Hematopoietic multipotent progenitor cell treated with erythropoietin and hydrocortisone succinate and interleukin-3 and kit ligand, for 15 days (in vitro differentiated cells): ENCODE measurements at places on chromosomes 2 and 18.

DNA sequence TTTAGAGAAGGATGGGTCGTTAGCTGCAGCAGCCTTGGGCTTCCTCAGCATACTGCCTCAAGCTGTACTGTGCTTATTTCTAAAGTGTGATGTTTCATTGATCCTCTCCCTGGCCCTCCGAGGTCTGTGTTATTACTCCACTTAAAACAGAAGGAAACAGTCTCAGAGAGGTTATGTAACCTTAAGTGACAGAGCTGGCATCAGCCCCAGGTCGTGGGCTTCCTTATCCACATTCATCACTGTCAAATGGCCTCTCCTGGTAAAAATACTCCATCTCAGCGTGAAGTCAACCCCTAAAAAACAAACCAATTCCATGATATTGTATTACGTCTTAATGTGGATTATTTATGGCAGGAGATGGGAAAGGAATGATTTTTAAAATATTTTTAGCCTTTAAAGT is 153.3 kb upstream of the NOSTRIN start:
- DNase-seq, result no peak

- no peak for DNase-seq
Observed at GRCh38 chr2:163974766-163975165, 239.0 kb upstream of the FIGN start.

GRCh38 chr18:13107074-13107473 is 111.5 kb upstream of the LDLRAD4 start:
- no peak for DNase-seq

GRCh38 chr2:196383799-196384198 is 212.4 kb upstream of the STK17B start:
- no peak for DNase-seq

GRCh38 chr2:216149741-216150140 is 40.6 kb downstream of the XRCC5 start:
- DNase-seq, result no peak

- no peak for DNase-seq
Observed at GRCh38 chr2:207434899-207435465, 94.8 kb upstream of the CREB1 start.

DNA sequence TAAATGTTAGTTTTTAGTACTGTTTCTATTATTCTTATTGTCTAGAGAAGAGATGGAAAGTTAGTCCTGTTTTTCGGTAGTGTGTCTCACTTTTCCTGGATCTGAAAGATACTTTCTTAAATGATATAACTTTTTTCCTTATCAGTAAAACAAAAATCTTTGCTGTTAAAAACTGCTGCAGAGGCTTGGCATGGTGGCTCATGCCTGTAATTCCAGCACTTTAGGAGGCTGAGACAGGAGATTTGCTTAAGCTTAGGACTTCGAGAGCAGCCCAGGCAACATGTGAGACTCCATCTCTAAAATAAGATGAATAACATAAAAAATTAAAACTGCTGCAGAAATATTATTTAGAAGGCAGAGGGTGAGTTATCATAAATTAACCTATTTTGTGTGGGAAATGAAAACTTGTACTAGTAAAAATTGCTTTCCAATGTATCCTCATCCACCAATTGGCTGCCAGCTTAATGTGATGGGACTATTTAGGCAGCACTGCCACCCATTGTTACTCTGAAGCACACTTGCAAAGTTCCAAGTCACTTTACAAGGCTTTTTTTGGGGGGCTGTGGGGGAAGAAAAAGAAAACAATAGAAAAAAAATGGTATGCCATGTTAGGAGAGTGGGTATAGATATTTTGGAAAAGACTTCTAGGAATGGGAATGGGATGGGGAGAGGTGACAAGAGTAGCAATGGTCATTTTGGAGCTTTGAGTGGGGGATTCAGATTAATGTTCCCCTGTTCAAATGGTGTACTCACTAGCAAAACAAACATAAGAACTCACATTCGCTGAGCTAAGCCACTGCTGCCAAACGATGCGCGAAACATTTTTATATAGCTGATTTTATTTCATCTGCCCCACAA is 62.7 kb downstream of the MEIS1 start:
- DNase-seq, result no peak

GRCh38 chr2:27199241-27199640 is 12.6 kb upstream of the ATRAID start:
- no peak for DNase-seq

- DNase-seq, result no peak
Observed at GRCh38 chr18:10863026-10863425, 286.3 kb downstream of the PIEZO2 start.

DNA sequence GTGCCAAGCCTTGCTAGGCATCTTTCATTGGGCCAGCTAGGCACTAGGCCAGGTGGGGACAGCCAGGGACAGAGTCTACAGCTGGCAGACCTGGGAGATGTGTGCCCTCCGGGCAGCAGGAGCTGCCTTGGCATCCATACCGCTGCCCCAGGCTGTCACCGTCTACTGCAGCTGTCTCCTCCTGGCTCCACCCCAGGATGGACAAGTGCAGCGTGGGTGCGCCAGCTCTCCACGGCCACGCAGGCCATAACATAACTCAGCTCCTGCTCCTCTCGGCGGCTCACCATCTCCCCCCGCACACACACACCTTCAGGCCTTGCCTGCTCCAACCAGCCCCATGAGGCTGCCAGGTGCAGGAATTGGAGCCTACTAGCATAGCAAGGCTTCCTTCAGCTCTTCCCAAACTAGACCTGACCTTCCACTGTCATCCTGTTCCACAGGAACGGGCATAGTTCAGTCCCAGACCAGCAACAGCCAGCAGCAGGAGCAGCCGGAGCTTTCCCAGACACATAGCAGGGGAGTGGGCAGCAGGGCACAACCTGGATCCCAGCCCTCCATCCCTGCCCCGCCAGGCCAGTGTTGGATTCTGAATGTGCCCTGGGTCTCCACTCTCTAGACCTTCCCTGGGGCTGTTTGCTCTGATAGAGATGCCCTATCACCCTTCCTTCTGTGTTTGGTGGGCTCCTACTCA is 2.5 kb upstream of the ADRA2B start:
- DNase-seq, result no peak

- peak; percentile 65 for DNase-seq
Observed at GRCh38 chr2:218876562-218877219, 4.0 kb upstream of the WNT10A start.

GRCh38 chr2:128808462-128809258 is 490.0 kb upstream of the HS6ST1 start:
- no peak for DNase-seq

DNA sequence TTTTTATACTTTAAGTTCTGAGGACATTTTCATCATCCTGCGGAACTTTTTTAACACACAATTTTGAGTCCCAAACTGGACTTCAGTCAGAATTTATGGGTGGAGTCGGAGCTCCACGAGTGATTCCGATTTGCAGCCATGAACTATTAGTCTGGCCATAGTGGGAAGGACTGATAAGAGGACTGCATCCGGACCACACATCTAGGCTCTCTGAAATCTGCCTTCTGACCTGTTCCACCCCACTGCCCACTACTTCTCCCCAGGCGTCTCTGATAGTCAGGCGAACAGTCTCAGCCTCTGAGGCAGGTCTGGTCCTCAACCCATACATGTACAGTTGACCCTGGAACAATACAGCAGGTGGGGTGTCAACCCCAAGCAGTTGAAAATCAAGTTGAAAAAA is 5.2 kb downstream of the MRPL35 start:
- no peak for DNase-seq
